ENCODE measurements at places on chromosomes 16 and 17.

- no peak for DNase-seq
Observed at GRCh38 chr16:4336701-4337539, 14.2 kb downstream of the PAM16 start.

DNA sequence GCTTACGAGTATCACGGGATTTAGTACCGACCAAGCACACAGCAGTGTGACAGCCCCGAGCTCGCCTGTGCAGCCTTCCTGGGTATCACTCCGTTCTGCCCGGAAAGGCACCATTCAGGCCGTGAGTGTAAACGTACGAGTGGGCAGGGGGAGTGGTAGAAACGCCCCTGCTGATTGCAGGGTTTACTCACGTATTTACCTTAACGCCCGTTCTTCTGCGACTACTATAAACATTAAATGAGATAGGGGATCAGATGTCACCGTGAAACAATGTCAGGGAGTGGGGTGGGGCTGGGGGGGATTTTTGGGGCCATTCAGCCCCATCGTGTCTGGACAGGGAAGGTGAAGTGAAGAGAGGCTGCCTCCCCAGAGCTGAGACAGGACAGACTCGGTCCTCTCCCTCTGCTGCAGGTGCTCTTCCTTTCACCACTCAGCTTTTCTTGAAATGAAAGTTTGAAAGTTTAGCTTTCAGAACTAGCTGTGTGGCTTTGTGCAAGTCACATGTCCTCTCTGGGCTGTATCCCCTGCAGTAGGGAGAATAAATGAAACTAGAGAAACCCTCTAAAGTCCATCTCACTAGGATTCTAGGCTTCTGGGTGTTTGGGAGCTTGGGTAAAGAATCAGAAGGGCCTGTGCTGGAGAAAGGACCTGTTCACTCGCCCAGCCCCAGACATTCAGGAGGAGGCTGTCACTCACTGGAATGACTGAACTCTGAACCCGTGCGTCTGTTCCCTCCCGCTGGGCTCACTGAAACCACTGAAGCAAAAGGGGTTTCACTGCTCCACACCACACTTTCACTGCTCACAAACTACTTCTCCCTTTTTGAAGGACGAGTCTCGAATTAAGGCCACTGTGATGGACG lies 66.7 kb downstream of the RPA1 start:
- DNase-seq: no peak

GRCh38 chr17:61450641-61451537 lies 1.3 kb upstream of the TBX4 start:
- no peak for DNase-seq

- no peak for DNase-seq
Observed at GRCh38 chr17:27542841-27543463, 86.7 kb downstream of the KSR1 start.

DNA sequence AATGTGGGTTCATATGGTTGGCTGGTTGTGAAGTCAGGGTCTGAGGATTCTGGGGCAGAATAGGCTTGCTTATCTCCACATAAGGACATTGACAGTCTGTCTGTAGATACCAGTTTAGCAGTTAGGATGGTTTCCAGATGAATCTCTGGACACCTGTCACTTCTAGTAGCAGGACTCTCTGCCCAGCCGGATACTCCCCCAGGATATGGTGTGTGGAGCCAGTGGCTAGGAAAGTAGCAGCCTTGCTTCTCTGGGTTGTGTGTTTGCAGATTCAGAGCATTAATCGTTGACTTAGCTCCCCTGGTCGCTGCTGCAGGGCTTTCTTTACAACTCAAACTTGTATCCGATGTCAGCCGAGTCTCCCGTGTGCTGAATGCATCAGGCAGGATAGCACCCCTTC lies 45.2 kb downstream of the CLEC16A start:
- DNase-seq: no peak

GRCh38 chr16:85453703-85454102 lies 159.4 kb upstream of the GSE1 start:
- DNase-seq: no peak

DNA sequence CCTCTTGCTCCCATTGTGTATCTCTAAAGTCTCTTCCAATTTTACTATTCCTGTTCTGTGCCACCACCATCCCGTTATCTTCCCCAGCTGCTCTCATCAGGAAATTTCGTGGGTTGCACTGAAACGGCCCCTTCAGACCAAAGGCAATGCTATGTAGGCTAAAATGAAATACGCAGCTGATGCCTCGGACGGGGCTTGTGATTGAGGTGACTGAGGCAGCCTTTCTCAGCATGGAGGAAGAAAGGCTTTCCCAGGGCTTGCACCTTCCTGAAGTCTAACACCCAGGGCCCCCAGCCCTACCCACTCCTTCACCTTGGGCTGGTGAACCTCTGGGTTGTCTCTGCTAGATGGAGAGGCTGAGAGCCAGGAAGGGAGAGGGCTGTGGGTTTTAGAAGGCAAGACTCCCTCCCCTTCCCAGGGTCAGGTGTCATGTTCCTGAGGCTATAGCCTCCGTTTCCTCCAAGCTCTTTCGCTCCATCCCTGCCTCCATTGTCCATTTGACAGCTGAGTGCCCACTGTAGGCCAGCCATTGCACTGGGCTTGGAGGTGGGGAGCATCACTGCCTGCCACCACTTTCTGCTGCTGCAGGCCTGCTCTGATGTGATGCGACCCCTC lies 7.8 kb downstream of the CCDC200 start:
- no peak for DNase-seq
